ENCODE measurements at places on chromosomes 3 and 15.

DNA sequence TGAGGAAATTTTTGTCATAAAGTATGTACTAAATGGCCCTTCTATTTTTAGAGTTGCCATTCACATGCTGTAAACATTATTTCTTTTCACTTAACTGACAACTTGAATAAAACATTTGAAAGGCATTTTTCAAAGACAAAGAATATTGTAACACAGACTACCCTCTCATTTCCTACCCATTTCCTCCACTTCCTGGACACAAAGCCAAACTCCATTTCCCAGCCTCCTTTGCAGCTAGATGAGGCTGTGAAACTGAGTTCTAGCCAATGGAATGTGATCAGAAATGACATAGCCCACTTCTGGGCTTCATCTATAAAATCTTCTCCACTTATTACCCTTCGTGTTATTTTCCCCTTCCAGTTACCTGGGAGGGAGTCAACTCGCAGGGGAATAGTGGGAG is 288.9 kb upstream of the DPH6 start:
- no peak for DNase-seq

- DNase-seq, result no peak
These were observed 270.8 kb upstream of the LRRFIP2 start for GRCh38 chr3:37445163-37445562.

- no peak for DNase-seq
These were observed 27.5 kb upstream of the MAPKBP1 start for GRCh38 chr15:41746802-41747201.

- DNase-seq, result no peak
These were observed 84.3 kb downstream of the TTBK2 start for GRCh38 chr15:42836251-42836650.

GRCh38 chr3:150740733-150741496 is 22.1 kb downstream of the SIAH2 start:
- DNase-seq, result no peak

DNA sequence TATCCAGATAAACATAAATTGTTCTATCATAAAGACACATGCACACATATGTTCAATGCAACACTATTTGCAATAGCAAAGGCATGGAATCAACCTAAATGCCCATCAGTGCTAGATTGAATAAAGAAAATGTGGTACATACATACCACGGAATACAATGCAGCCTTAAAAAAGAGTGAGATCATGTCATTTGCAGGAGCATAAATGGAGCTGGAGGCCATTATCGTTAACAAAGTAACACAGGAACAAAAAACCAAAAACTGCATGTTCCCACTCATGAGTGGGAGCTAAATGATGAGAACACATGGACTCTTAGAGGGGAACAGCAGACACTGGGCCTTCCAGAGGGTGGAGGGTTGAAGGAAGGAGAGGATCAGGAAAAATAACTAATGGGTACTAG is 79.2 kb downstream of the SH3GL3 start:
- no peak for DNase-seq

DNA sequence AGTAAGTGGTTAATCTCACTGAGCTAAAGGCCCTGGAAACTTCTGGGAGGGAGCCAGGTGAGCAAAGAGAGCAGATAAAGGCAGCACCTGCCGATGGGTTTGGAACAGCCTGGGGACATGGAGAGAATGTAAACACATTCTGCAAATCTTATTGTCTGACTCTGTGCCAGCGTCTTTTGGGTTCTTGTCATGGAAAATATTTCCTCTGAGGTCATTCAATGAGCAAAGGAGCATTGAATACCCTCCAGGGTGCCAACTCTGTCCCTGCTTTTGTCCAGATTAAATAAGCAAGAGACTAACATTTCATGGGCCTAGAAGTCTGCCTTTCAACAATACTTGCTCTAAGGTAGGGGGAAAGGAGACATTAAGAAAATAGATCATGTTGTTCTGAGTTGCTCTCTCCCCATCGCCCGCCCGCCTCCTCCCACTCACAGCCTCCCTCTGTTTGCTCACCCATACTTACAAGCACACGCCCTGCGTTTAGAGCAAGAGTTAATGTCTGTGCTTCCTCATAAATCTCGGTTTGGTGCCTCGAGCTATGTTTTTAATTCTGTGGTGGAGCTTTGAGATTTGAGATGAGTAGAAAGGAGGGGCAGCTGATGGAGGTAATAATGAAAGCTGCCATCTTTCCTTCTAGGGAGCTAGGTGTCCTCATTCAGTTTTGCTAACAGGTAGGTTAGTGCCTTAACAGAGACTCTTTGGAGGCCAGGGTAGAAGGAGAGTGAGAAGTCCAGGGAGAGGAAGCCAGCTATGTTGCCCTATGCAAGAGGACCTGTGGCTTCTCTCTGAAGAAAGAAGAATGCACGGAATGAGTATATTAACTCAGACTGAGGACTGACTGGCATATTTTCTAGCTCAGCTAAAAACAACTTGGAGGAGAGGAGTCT is 132.9 kb downstream of the TPRG1 start:
- peak; percentile 50 for DNase-seq

- no peak for DNase-seq
These were observed 17.3 kb upstream of the SOX14 start for GRCh38 chr3:137746808-137747207.

DNA sequence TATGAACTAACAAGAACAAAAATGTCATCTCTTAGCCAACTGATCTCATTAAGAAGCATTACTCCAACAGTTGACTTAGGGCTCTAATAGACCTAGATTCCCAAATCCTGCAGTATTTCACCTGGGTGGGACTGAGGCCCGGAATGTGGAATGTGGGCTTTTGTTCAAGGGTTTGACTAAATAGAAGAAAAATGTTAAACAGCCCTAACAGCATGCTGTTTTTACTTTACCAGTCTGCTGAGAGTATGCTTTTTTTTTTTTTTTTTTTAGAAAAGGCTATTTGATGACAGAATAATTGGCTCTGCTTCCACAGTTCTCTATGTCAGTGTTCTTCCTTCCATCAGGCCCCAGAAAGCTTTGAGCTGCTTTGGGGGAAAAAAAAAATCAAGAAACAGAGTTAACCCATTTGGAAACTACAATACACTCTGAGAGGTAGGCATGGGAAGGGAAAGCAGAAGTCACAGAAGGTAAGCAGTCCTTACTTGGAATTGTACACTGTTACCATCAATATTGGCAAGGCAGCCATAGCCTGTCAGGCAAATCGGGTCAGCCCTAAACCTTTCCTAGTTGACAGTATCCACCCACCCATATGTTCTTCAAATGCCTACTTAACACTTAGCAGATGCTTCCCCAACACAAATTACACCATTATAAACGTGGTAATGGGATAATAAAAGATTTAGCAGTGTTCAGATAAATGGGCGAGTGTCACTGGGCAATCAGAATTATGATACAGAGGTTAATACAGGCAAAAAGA is 224.2 kb downstream of the CNTN3 start:
- no peak for DNase-seq

- DNase-seq, result no peak
These were observed 1.9 kb upstream of the TFDP2 start for GRCh38 chr3:142151240-142151639.

GRCh38 chr3:110332629-110333028 is 739.0 kb upstream of the NECTIN3 start:
- DNase-seq, result no peak

- DNase-seq, result no peak
These were observed 986.5 kb downstream of the ROBO2 start for GRCh38 chr3:78026318-78026828.

GRCh38 chr15:58118272-58118671 is 19.9 kb upstream of the AQP9 start:
- no peak for DNase-seq

GRCh38 chr15:88121968-88122530 is 134.5 kb downstream of the NTRK3 start:
- DNase-seq, result no peak

DNA sequence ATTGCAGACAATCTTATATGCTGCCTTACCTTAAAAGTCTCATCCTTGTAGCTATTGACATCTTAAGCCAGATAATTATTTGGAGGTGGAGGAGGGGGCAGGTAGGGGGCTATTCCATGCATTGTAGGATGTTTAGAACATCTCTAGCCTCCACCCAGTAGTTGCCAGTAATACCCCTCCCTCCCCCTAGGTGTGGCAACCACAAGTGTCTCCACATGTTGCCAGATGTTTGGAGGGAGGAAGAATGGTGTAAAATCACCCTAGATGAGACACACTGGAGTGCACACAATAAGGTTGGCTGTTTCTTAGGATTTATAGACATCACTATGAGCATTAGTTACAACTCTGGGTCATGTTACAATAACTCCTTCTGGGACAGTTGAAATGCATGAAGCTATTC is 27.4 kb downstream of the GORASP1 start:
- no peak for DNase-seq

DNA sequence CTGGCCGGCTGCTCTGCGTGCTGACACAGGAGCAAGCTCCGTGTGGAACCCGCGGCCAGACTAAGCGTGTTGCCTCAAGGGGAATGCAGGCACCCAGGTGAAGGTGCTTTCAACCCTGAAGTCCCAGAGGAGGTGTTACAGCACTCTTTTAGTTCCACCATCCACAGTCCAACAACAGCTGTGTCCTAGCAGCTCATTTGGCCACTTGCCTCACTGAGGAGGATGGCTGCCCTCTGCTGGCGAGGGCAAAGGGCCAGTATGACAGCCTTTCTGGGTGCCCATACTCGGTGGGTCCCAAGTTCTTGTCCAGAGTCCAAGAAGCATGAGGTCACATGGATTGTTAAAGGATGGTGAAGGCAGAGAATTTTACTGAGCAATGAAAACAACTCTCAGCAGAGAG is 87.8 kb downstream of the C3orf85 start:
- DNase-seq, result peak; percentile 84

DNA sequence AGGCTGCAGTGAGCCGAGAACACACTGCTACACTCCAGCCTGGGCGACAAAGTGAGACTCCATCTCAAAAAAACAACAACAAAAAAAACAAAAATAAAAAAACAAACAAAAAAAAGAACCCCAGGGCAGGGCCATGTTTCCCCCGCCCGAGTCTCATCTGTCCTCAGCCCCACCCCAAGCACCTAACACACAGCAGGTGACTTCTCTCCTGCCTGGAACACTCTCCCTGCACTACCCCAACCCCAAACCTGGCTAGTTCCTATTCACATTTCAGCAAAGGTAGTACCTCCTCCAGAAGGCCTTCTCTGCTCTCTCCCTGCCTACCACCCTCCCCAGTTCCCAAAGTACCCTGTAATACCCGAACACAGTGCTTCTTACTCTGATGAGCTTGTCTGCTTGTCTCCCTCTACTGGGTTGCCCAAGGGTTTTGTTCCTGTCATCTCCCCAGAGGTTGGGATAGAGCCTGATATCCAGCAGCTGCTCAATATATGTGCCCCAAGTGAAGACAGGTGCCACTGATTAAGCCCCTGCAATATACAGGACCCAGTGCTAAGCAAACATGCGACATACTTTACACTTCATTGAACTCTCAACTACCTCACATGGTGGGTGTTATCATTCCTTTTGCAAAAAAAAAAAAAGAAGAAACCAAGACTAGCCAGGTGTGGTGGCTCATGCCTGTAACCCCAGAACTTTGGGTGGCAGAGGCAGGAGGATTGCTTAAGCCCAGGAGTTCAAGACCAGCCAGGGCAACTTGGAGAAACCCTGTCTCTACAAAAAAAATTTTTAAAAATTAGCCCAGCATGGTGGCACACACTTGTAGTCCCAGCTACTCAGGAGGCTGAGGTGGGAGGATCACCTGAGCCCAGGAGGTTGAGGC is 103.6 kb downstream of the DAPK2 start:
- peak; percentile 20 for DNase-seq

GRCh38 chr3:73243740-73244139 is 182.3 kb downstream of the EBLN2 start:
- DNase-seq, result no peak

GRCh38 chr3:15630646-15631350 is 29.3 kb downstream of the BTD start:
- no peak for DNase-seq

DNA sequence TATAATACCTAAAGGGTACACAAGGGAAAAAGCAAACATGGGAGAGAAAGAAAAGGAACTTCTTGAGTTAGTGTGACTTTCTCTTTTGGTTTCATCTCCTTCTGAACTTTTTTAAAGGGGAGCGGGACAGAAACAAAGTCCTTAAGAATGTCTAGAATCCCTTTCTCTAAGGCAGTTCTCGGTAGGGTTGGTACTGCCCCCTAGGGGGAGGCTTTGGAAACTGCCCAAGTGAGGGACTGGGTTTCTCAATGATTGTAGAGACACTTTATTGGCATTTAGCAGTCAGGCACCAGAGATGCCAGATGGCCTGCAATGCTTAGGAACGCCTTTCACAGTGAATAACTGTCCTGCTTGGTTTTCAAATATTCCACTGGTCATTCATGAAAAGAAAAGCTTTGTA is 172.7 kb downstream of the WDR72 start:
- DNase-seq, result peak; percentile 81

DNA sequence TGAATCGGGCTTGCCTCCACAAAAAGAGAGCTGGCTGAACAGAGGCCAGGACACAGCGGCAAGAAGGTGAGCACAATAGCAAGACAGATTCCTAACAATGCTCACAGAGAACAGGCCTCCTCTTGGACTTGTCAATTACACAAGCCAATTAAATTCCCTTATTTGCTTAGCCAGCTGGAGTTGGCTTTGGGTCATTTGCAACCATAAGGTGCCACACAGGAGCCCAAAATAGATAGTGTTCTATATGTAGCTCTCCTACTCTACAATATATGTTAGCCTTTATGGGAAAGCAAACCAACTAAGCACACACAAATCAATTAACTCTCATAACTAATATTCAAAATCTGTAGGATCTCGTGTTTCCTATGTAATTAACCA is 335.6 kb downstream of the FOXP1 start:
- no peak for DNase-seq

DNA sequence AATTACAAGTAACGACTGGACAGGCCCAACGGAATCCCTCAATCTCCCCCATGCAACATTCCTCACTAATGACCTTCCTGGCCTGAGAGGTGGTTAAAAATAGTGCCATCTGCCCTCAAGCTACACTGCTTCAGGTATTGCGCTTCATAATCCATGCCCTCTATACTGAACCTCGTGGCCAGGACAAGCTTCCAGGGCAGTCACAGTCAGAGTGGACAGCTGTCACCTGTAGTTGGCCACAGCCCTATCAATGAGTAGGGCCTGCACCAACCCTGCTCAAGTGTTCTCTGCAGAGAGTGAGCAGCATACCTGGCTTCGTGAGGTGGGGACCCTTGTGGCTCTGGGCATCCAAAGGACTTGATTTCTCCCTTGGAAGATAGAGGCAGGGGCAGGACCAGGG is 46.9 kb upstream of the SEMA4B start:
- no peak for DNase-seq

- DNase-seq, result no peak
These were observed 51.8 kb upstream of the NUDT16 start for GRCh38 chr3:131329774-131330173.

DNA sequence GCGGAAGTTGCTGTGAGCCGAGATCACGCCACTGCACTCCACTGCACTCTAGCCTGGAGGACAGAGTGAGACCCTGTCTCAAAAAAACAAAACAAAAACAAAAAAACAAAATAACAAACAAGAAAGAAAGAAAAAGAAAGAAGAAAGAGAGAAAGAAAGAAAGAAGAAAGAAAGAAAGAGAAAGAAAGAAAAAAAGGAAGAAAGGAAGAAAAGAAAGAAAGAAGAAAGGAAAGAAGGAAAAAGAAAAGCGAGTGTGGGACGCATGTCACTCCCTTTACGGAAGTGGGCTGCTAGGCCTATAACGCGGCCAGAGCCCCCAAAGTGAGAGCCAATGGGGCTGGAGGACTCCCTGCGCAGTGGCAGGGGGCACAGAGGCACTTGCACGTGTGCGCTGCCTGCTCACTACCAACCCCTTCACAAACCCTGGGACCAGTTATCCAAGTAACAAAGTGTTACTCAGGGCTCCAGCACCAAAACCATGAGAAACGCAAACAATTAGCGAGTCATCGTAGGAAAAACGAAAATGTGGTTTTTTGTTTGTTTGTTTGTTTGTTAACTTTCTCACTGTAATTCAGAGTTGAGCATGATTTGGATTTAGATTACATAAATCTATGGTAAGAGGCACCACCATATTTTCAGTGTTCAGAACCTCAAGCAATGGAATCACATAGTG is 40.8 kb upstream of the ATP1B3 start:
- no peak for DNase-seq
